ENCODE measurements at places on chromosomes 2 and 18. TPM values are rescaled to one million over a fixed set of nuclear protein-coding genes. Genes with fewer than 3 reads are reported as not detected.

RUFY4 gene
- 0.17 TPM for total RNA-seq

IL1B gene
- 33.2 TPM for total RNA-seq

DNA sequence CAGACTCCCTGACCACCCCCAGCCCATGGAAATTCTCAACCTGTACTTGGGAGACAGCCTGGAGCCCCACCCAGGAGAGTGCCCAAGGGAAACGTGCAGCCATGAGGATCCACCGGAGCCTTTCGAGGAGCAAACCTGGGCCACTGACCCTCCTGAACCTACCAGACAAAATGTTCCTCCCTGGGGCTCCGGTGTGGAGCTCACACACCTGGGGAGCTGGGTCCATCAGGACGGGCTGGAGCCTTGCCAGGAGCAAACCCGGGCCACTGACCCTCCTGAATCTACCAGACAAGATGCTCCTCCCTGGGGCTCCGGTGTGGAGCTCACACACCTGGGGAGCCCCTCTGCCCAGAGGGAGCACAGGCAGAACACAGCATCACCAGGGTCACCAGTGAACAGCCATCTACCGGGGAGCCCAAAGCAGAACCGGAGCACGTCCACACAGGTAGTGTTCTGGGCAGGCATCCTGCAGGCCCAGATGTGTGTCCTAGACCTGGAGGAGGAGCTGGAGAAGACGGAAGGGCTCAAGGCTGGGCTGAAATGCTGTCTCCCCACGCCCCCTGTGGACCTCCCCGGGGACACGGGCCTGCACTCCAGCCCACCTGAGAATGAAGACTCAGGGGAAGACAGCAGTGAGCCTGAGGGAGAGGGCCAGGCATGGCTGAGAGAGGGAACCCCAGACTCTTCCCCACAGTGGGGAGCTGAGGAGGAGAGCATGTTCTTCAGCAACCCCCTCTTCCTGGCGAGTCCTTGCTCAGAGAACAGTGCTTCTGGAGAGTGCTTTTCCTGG, 8.9 kb downstream of the PSD4 start:
- no peak for DNase-seq

DNA sequence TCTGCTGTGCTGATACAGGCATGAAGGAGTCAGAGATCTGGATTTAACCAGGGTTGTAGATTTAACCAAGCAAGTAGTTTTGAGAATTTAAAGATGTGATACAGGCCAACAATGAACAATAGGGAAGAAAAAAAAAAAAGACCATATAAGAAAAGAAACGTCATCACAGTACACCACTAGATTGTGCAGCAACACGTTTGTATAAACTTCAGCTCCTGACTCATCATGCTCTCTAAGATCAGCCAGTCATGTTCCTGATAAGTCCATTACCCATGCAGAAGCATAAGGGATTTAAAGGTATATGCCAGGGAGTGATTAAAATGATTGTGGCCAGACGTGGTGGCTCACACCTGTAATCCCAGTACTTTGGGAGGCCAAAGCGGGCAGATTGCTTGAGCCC, 22.3 kb upstream of the ERICH2 start:
- no peak for DNase-seq

GRCh38 chr2:171330155-171330956, 103.4 kb downstream of the METTL8 start:
- no peak for DNase-seq
